ENCODE measurements at places on chromosomes 16 and 17.

- DNase-seq = peak; percentile 93
Observed at GRCh38 chr17:7014261-7014994, 2.0 kb downstream of the RNASEK start.

- no peak for DNase-seq
Observed at GRCh38 chr17:1130191-1130590, 49.6 kb downstream of the ABR start.

GRCh38 chr17:74149597-74150427, 53.7 kb upstream of the RPL38 start:
- no peak for DNase-seq

DNA sequence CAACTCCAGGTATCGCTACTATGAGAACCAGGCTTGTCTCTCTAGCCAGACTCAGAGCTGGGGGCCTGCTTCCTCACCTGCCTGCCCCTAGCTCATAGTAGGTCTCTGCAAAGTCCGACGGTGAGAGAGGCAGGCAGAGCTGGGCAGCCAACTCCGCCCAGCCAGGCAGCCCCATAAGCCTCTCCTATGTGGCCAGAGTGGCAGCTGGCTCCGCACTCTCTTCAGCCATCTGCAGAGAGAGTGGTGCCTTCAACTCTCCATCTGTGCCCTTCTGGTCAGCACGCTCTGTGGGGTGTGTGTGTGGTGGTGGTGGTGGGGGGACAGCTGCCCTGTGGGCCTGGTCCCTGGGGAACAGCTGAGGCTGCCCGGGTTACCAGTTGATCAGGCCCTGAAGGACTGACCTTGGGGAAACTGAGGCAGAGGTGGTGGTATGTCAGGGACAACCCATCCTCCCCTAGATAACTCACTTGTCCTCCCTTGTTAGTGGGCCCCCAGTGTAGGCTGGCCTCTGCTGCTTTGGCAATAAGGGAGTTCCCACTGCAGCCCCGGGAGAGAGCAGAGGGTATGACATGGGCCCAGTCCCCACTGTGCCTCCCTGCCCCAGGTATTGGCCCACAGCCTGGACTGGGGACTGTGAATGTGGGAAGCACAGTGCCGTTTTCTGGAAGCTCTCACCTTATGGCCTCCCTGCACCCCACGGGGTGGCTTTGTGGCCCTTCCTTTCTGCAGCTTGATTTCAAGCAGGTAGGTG, 1.8 kb upstream of the ADGRG1 start:
- no peak for DNase-seq

DNA sequence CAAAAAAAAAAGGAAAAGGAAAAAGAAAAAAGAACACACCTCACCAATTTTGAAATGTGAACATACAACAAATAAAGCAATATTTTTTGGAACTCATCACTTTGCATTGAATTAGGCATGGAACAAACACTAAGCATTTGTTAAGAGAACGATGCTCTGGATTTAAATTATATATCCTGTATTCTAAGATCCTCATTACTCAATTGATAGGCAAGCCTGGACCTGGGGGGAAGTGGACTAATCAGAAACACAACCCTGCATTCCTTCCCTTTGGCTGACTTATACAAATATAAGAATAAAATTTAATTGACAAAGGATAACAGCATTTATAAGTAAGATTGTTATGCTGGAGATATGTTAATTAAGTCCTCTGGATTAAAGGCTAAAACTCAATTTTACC, 2.2 kb downstream of the GJC1 start:
- no peak for DNase-seq

DNA sequence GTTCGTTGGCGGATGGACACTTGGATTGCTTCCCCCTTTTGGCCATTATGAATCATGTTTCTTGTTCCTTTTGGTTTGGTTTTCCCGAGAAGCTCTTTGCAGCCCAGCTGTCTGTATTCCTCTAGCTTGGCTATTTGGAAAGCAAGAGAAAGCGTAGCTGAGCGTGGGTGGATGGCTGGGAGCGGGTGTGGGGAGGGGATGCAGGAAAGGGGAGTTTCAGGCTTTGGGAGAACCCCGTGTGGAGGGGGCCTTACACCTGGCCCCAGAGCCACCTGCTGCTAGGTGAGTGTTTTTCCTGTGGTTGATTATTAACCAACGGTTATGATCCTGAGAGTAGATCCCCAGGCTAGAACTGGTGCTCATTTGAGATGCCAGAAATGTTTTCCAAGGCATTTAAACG, 103.7 kb downstream of the RAP1GAP2 start:
- DNase-seq = no peak
